Stimulated activated CD8-positive, alpha-beta memory T cell treated with anti-CD3 and anti-CD28 coated beads, Interleukin-4, amount 100 ng/mL, for 4 hours (primary cell): ENCODE measurements at places on chromosomes 2 and 18.

GRCh38 chr2:68287580-68288441 lies 31.9 kb downstream of the CNRIP1 start:
- no peak for DNase-seq

DNA sequence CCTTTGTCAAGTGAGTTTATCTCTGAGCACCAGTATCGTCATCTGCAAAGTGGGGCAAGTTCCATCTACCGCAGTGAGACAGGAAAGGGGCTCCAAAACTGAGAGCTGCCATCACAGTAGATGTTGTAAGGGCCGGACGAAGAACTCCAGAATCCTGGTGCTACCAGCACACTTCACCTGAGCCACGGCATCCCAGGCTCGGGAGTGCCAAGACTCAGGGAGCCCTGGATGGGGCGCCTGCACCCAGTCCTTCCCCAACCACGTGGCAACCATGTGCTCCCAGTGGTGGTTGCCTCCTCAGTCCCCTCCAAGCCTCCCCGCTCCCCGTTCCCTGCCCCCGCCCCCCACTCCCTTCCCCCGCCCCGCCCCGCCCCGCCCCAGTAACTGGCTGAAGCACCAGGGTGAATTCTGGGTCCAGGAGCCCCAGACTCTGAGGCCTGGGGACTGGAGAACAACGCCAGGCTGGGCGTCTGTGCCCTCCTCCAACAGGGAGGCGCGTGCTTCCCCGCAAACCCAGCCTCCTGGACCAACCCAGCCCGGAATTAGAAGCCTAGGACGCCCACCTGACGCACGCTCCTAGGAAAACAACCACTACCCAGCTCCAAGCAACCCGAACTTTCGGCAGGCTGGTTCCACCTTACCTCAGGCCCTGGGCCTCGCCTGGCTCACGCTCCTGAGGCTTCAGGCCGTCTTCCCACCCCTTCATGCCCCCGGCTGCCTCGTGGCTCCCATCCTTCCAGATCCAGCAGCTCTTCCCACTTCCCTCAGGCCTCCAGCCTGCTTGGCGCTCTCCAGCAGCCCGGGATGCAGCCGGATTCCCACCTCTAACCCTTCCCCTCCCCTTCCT lies 67.6 kb downstream of the LAMA3 start:
- DNase-seq: no peak

GRCh38 chr2:29215073-29215472 lies 99.9 kb downstream of the CLIP4 start:
- no peak for DNase-seq

DNA sequence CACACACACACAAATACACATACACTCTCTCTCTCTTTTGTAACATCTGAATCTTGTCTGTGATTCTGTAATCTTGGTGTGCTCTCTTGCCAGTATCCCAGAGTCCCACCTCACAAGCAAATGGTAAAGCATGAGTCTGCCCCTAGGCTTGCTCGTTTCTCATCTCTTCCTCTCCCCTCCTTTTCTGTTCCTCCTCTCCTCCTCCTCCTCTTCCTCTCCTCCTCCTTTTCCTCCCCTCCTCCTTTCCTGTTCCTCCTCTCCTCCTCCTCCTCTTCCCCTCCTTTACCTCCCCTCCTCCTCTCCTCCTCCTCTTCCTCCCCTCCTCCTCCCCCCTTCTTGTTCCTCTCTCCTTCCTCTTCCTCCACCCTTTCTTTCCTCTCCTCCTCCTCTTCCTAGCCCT lies 59.0 kb downstream of the TNFRSF11A start:
- DNase-seq: no peak

GRCh38 chr2:54572262-54572635 lies 116.1 kb downstream of the SPTBN1 start:
- DNase-seq: no peak

DNA sequence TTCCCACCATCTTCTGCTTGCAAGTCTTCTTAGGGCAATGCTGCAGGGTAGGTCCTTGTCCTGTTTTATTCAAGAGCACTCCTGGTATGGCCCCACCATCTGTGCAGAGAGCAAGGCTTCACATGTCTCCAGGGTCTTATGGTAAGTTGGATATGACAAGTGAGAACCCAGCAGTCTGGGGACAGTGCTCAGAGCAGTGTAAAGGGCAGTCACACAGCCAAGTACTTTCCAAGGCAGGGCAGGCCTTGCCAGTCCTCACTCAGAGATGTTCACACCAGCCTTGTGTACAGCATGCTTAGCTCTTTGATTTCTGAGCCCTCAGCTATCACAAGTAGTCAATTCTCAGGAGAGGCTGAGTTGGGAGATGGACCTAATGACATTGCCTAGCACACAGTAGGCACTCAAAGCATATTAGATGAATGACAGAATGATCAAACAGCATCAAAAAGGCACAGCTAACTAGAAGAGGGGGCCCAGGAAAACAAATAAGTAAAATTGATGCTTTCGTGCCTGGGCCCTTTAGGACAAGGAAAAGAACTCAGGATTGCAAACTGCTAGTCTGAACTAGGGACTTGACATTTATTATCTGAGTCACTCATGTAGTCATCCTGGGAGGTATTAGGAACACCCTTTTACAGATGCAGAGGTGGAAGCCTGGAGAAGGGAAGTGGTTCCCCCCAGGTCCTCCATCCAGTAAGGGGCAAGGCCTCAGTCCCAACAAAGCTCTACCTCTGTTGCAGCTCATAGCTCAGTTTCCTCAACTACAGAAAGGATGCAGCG lies 86.7 kb upstream of the CTAGE1 start:
- no peak for DNase-seq

DNA sequence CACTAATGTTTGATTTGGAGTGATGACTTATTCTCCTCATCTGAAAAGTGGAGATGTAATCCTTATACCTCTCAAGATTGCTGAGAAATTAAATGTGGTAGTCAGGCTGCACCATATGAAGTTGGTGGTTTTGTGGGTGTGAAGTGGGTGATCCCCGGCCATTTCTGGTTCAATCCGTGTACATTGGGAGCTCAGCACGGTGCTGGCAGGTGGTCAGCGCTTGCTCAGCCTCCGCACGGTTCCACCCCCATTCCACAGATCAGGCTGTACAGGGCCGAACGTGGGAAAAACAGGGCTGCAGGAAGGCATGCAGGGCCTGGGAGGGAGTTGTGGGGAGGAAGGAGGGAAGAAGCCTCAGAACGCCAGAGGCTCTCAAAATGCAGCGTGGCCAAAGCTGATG lies 198.3 kb downstream of the INO80D start:
- DNase-seq: no peak

DNA sequence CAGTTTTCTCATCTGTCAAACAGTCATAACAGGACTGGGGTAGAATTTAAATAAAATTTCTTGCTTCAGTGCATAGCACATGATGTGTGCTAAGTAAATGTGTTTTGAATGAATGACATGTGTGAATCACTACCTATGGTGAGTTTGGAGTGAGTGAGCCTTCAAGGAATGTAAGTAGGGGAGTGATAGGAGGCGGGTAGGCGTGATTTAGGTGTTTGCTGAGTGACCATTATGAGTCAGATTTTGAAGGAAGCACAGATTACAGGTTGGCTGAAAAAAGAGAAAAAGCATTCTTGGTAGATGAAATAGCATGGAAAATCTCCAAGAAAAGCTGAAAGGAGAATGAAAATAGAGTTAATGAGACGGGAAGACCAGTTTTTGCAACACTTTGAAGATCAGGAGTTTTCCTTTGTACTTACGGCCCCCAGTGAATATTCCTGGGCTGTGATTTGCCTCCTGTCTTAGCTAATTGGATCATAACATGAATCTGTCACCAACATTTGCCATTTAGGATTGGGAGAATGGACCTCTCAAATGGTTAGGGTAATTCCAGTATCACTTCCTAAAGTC lies 136.9 kb upstream of the GATA6 start:
- no peak for DNase-seq

DNA sequence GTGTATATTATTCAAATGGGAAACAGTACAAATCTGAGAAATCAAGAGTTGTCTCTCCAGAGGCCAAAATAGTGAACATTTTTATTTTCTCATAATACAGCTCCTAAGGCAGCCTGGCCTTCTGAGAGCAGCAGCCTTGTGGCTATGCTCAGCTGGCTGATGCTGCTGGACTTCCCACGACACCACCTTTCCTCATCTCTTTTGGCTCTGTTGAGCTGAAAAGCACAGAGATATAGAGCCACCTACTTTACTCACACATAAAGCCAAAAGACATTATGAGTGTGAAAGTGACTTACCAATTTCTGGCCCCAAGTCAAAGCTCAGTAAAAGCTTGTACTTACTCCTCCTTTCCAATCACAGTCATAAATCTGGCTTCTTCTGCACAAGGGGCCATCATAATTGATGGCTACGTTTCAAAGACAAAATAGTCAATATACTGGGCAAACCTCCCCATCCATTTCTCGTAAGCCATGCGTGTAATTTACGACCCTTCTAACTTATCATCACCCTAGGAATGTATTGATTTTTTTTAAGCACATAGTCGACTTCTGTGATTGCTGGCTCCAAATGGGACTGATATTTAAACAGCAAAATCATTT lies 18.6 kb upstream of the REG3A start:
- no peak for DNase-seq

GRCh38 chr18:56593906-56594305 lies 44.5 kb downstream of the TXNL1 start:
- no peak for DNase-seq

DNA sequence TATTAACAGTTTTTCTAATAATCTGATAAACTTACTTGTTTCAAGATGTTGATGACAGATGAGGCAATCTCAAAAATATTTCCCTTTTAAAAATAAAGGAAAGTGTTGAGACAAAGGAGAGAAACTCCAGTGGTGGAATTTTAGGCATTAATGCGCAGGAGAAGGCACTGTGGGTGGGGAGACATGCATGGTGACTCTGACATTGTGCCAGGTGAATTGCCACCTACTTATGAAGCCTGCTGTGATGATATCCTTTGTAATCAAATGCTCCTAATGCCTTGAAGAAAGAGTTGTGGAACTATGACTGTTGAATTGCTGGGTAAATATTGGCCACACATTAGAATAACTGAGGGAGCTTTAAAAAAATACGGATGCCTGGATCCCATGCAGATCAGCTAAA lies 101.4 kb downstream of the PLA2R1 start:
- no peak for DNase-seq

DNA sequence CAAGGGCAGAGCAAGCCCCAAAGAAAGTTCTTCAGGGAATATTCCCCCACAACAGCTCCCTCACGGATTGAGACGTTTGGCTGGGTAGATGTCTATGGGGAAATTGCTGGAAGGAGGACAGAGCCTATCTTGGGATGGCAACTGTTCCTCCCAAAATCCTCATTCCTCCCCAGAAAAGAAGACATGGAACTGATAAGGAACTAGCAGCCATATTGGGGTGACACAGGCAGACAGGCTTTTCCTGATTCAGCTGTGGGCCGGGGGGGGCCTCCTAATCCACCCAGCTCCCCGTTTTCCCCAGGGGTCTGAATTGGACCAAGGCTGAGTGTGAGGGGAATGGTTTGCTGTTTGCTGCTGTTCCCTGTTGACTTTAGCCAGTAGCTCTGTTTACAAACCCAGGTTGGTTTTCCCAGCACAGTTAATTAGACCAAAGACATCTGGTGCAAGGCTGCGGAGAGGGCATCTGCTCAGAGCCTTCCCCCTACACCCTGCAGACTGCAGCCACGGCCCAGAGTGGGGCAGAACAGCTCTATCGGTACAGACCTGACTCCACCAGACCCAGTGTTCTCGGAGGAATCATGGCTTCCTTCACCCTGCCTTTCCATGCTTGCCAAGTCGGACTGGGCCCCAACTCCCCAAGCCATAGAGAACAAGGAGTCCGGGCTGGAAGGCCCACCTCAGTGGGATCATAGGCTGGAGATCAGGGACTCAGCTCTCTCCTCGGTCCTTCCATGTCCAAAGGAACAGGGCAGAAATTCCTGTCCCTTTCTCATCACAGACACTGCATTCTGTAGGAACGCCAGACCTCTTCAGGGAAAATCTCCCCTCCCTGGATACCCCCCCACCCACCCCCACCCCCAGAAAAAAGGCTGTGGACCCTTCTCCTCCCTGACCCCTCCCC lies 1.7 kb upstream of the PKDCC start:
- DNase-seq: no peak

DNA sequence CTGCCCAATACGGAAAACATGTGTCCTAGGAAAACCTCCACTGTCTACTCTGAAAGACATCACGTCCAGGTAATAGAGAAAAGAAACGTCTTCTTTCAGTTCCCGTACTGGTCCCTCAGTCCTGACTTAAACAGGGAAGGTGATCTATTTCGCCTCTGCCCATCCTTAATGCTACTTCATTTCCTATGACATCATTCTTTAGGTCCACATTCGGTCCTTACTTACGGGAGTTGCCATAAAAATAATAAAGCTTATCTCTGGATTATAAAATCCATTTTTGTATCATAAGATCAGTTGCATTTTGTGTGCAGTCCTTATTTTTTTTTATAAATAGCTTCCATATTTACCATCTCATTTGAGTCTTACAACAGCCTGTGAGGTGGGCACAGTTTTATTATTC lies 3.7 kb downstream of the TGFA start:
- DNase-seq: no peak
